ENCODE measurements at places on chromosomes 5 and 9. TPM values are rescaled to one million over a fixed set of nuclear protein-coding genes. Genes with fewer than 3 reads are reported as not detected.

CYFIP2 gene
- total RNA-seq: 71.1 TPM

C6 gene
- total RNA-seq: 0.55 TPM

FAM151B gene
- total RNA-seq: 12.6 TPM

PCDHB5 gene
- 8.4 TPM for total RNA-seq

ADAMTS12 gene
- 28.0 TPM for total RNA-seq

ANKDD1B gene
- 1.4 TPM for total RNA-seq

TOPORS gene
- total RNA-seq: 47.6 TPM

SREK1 gene
- total RNA-seq: 179 TPM

LCN15 gene
- total RNA-seq: not detected

PDE8B gene
- total RNA-seq: 5.7 TPM
